ENCODE measurements at places on chromosomes 12 and 14.

DNA sequence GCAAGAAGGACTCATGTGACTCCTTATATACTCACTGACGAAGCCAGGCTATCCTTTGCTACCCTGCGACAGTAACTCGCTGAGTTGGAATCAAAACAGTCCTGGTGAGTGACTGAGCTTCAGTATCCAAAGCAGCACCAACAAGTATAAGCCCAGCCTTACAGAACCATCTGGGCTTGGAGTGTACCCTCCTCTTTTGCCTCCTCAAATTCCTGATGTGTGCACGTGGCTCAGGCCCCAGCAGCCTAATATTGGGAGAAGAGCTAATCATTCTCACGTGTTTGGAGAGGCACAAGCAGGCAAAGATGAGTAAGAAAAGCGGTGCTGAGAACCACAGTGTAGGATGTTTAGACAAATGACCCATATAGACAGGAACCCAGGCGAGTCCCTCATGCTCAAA lies 34.4 kb downstream of the PPTC7 start:
- DNase-seq, result no peak

DNA sequence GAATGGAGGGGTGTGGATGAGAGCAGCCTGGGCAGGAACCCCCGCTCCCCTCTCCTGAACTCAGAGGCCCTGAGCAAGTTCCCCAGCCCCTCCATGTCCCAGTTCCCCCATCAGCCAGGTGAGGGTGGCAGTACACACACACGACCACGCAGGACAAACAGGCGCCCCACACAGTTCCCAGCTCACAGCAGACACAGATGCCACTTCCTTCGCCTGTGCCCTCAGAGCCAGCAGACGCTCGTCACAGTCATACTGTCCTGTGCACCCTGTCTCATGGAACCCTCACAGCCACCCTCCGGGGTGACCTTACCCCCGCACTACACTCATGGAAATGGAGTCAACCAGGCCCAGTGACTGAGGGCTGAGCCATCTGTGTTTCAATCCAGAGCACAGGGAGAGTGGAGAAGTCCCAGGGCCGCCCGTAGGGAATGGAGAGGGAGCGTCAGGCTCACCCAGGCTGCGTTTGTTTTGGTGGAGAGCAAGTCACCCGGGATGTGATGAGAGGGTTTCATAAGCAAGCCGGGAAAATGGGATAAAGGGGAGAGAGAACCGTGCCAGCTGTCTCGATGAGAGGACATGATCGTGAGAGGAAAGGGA lies 47.5 kb upstream of the DYNC1H1 start:
- no peak for DNase-seq

DNA sequence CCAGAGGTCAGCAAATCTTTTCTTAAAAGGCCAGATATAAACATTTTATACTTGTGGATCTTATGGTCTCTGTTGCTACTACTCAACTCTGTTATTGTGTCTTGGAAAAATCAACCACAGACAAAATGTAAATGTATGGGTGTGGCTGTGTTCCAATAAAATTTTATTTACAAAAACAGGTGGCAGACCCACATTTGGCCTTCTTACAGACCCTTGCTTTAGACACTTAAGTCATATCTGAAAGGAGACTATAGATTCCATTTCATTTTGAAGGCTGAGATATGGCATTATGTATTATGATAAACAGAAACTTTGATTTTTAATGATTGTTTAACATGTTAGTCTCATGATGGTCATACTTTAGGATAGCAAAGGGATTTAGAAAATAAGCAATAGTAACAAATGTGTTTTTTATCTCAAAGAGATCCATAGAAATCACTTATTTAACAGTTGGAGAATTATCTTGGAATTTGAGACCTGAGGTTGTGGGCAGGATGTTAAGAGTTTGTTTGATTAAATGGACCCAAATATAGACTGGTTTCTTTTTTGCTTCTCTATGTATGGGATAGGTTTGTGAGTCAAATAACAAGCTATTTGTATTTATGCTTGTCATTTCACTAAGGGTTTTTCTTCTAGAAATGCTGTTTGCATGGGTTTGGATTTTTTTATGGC lies 51.2 kb downstream of the PPFIBP1 start:
- no peak for DNase-seq

DNA sequence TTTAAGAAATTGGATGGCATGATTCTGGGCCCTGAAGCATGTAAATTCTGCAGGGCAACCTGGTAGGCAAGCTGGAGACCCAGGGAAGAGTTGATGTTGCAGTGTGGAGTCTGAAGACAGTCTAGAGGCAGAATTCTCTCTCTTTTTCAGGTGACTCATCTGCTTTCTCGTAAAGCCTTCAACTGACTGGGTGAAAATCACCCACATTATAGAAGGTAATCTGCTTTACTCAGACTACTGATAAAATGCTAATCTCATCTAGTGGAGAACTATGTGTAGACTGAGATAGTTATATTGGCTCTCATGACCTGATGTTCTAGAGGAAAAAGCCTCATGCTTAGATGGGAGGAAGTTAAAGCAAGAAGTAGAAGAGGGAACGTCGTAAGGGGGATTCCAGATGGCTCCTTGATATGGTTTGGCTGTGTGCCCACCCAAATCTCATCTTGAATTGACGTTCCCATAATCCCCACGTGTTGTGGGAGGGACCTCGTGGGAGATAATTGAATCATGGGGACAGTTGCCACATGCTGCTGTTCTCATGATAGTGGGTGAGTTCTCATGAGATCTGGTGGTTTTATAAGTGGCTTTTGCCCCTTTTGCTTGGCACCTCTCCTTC lies 723.8 kb downstream of the BCL11B start:
- no peak for DNase-seq

DNA sequence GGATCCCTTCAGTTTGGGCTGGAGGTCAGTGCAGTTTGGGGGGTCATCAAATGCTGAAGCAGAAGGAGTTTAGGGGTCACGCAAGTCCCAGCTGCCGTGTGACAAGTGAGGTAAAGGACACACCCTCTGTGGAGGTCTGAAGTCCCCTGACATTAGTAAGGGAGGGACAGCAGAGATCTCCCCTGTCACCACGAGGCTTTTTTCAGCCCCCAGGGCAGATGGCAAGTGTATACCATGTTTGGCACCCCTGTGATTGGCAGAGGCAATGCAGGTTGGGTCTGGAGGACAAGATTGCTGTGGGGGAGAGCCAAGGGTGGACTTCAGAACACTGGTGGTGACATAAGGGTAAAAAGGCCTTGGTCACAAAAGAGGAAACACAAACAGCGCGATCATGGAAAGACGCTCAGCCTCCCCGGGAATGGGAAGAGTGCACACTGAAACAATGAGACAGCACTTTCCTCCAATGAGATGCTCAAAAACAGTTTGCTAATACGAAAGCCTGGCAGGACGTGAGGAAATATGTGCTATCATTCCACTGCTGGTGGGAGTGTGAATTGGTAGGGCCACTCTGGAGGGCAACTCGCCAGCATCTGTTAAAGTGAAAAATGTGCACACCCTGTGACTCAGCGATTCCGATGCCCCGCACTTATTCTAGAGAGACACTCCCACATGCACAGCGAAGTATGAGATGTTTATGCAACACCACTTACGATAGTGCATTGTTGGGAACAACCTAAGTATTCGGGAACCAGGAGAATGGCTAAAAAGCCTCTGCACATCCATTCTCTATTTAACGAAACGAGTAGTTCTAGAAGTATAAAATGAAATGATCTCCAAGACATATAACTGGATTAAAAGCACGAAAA lies 14.4 kb upstream of the CD27 start:
- no peak for DNase-seq
